ENCODE measurements at places on chromosomes 13 and 19.

- DNase-seq: no peak
Observed at GRCh38 chr13:42834946-42835345, 53.6 kb downstream of the FAM216B start.

GRCh38 chr13:28538932-28539331 lies 44.0 kb upstream of the FLT1 start:
- no peak for DNase-seq

DNA sequence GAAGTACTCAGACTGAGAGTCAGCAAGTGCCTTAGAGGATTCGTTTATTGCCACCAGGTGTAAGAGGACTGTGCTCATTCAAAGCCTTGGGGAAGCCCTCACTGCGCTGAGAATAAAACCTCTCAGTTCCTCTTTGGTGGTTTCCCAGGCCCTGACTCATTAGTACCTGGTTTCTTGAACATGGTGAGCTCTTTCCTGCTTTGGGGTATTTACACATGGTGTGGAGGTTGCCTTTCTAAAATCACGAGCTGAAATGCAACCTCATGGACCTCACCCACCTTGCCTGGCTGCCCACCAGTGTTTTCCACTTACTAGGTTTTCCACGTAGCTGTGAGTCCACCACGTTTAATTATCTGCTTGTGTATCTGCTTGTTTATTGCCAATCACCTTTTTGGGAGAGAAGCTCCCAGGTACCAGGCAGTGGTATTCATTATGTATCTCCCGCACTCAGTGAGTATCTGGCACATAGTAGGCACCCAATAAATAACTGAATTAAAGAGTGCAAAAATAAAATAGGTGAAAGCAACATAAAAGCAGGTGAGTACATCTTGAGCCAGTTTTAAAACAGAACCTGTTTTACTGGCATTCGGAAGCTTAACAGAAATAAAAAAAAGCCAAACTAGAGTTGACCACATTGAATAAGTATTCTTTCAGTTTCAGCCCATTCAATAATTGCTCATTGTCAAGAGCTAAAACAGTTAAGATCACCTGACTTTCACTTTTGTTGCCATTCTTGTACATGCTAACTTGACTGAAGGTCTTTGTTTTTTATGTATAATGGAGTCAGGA lies 533.0 kb downstream of the MYO16 start:
- no peak for DNase-seq

GRCh38 chr13:30216111-30216510 lies 91.2 kb downstream of the KATNAL1 start:
- no peak for DNase-seq

- DNase-seq: no peak
Observed at GRCh38 chr19:52786078-52786463, 520 bp downstream of the ZNF600 start.

DNA sequence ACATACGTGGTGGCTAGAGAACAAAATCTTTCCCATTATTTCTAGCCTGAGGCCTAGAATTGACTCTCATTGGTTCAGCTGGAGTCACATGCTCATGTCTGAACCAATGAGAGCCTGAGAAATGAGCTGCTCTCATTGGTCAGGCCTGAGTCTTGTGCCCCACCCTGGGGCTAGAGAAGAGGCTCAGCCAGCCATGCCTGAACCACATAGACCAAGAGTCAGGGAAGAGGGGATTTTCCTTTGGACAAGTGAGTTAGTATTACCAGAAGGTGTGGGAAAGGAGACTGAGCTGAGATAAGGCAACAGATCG lies 6.9 kb downstream of the FXYD5 start:
- DNase-seq: no peak

GRCh38 chr19:11423791-11424181 lies 4.7 kb upstream of the RGL3 start:
- no peak for DNase-seq

DNA sequence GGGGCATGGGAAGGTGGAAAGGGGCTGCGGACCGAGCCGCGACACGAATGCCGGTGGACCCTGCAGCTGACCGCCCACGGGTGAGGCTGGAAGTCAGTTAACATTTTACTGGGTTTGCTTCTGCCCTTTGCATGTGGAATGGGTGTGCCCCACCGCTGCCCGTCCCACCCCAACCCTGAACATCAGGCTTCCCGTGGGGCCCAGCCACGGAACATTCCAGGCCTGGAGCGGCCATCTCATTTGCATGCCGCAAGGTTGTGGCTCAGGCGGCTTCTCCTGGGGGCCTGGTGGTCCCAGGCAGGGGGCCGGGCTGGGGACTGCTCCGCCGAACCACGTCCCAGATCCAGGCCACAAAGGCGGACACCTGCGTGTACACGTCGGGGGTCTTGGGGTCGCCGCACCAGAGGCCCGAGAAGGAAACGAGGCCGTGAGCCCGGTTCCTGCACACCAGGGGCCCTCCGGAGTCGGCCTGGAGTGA lies 9.3 kb downstream of the FSTL3 start:
- no peak for DNase-seq

- no peak for DNase-seq
Observed at GRCh38 chr13:102726430-102726829, 31.6 kb upstream of the METTL21C start.

GRCh38 chr19:14821937-14822336 lies 13.0 kb downstream of the OR7A5 start:
- DNase-seq: no peak

DNA sequence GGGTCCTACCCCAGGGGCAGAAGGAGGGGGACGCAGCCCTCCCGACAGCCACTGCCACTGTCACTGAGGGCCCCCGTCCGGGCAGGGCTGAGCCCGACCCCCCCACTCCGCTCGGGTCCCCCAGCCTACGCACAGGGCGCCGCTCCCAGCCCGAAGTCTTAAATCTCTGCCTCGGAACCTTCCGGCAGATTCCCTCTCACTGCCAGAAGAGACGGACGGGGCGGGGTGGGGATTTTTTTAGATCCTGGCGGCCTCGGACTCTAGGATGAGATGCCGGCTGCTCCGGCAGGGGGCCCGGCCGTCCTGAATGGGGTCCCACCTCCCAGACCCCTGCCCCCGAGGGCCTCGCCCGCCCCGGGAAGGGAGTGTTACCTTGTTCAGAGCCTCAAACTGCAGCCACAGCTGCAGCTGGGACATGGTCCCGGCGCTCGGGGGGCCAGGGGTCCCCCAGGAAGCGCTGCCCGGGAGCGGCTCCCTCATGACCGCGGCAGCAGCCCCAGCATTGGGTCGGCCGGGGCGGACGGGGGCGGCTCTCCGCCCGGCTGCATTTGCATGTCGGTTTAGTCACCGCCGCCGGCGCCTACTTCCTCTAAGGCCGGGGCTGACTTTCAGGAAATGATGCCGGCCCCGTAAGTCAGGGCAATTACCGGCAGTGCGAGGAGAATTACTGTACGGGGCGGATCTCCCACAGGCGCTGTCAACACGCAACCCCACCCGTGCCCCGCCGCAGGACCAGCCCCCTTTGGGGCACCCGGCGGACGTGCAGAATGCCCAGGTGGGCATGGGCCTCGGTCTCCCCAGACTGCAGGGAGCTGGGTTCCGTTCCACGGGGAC lies 28.1 kb downstream of the GPX4 start:
- DNase-seq: peak; percentile 85

GRCh38 chr13:98606296-98606695 lies 29.4 kb upstream of the STK24 start:
- DNase-seq: no peak

DNA sequence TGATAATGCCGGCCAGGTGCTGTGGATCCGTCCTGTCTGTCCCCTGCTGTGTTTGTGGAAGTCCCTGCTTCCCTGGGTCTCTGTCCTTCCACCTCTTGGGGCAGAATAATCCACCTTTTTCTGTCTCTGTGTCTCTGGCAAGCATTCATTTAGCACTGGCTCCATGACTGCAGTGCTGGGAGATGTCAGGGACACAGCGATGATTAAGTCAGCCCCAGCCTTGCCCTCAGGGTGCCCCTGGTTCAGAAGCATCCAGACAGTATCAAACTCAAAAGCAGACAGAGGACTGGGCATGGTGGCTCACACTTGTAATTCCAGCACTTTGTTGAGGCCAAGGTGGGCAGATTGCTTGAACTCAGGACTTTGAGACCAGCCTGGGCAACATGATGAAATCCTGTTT lies 1.5 kb downstream of the HIPK4 start:
- DNase-seq: no peak

DNA sequence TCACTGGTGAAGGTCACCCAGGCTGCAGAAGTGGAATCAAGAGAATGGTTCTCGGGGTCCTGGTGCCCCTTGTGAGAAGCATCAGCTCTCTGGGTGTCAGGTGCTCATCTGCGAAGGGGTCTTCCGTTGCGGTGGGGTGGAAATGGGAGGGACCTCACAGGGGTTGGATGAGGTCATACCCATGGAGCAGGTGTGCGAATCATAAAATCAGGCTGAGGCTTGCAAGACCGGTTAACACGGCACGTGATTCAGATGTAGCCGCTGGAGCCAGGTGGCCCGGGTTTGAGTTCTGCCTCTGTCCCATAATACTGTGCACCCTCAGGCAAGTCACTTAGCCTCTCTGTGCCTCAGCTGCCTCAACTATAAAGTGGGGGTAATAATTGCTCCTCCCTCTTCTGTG lies 3.9 kb upstream of the KLK15 start:
- DNase-seq: no peak

- peak; percentile 41 for DNase-seq
Observed at GRCh38 chr13:113654175-113654560, 3.8 kb downstream of the ATP4B start.

DNA sequence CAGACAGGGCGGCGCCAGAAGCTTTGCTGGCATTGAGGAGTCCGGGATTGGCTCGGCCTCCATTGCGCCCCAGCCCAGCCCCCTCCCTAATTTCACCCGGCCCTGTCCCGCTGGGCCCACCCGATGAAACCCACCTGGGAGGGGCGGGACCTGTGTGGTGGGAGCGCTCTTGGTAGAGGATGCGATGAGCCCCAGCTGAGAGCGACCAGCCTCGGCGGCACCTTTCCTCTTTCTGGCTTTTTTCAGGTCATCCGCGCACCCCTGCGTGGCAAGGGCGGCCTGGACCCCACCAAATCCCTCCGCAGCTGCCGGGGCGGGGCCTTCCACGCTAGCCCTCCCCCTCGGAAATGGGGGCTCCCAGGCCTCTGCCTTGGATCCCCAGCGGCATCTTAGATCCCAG lies at the start of gene ZGLP1:
TSS of gene ZGLP1 (minus strand) at position 393 of the 400 bp plus-strand sequence.
- no peak for DNase-seq

GRCh38 chr13:37596805-37597204 lies 1.8 kb downstream of the POSTN start:
- DNase-seq: no peak

- DNase-seq: no peak
Observed at GRCh38 chr13:114107686-114108081, 24.7 kb downstream of the RASA3 start.

DNA sequence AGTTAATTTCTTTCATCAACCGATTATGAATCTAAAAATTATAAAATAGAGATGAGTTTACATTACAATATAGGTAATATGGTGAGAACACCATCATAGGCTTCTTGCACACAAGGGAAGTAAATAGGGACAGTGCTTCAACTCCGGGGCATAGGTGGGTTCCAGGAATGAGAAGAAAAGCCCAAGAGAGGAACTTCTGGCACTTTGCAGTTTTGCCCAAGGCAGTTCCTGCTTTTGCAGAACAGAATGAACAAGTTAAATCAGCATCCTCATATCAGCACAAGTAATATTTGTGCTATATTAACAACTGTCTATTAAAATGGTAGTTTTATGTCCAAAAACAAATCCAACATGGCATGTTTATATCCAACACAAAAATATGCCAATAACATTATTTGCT lies 60.1 kb downstream of the DACH1 start:
- DNase-seq: no peak

- no peak for DNase-seq
Observed at GRCh38 chr13:75132701-75133695, 349.0 kb downstream of the TBC1D4 start.

GRCh38 chr19:18659281-18660050 lies 22.6 kb downstream of the KLHL26 start:
- DNase-seq: no peak

DNA sequence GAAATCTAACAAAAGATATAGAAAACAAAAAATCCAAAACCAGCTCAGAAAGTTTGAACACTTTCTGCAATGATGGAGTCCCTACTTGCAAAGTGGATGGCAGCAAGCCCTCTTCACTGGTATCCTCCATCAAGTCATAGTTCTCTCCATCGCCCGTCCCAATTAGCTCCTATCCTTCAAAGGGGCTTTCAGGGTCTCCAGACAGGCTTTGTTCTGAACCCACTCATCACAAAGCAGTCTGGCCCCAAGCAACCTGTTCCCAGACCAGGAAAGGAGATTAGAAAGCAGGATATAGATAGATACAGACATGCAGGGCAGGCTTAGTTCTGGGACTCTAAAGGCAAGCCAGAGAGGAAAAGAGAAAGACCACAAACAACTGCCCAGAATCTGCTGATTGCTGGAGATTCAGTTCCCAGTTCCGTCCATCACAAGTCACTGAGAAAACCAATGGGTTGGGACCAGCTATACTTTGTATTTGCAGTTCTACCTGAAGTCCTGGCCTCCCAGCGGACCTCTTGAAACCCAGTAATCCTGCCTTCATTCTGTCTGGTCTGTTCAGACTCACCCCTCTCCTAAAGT lies 47.2 kb upstream of the EPHX3 start:
- no peak for DNase-seq

GRCh38 chr13:98848746-98849145 lies 96.3 kb upstream of the SLC15A1 start:
- no peak for DNase-seq

DNA sequence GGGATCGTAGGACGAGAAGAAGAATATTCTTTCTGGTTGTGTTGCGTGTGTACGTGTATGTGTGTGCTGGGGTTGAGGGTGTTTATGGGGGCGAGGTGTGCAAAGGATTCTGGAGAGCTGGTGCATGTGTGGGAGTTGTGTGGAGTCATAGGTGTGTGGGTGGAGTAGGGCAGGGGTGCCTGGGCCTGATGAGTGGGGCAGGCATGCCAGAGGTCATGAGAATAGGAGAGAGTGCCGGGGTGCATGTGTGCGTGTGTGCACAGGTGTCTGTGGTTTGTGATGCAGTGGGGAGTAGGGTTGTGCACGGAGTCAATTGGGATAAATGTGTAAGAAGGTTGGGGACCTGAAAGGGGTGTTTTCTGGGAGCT lies 649 bp downstream of the TMEM91 start:
- DNase-seq: no peak

DNA sequence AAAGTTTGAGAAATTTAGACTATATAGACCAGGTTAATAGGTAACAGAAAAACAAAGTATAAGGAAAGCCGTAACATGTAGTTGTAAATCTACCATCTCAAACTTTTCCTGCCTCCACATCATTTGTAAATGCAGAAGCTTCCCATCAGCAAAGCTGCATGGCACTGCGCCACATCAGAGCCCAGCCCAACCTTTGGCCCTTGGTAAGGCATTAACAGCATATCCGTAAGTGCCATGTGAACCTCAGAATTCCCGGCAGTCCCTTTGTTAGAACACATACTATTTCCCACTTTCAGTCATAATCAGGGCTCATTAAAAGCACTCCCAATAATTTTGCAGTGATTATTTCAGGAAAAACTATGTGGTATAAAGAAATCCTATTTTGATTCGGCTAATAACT lies 51.6 kb downstream of the MPHOSPH8 start:
- no peak for DNase-seq

DNA sequence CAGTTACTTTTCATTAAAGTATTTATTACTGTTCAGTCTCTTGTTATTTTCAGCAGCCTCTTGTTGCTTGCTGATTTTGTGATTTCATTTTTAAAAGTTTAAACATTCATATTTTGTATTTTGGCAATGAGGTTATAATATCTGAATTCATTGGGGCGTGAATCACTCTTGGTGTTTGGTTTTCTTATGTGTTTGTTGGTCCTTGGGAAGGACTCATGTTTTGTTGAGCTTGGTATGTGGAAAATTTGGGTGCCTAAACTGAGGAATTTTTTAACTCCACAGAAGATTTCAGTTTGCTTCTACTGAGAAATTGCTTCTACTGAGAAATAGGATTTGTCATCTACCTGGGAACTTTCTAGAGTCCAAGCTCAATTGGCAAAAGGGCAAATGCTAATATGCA lies 38.2 kb downstream of the PDS5B start:
- DNase-seq: no peak

GRCh38 chr19:2987797-2988196 lies 10.4 kb downstream of the TLE6 start:
- no peak for DNase-seq
